Fibroblast of skin of right biceps (primary cell): ENCODE measurements at places on chromosomes 12 and 14.

GRCh38 chr14:101371799-101372793 is 189.2 kb upstream of the DIO3 start:
- DNase-seq, result no peak

GRCh38 chr12:89523393-89523792 is 1.2 kb downstream of the GALNT4 start:
- no peak for DNase-seq

GRCh38 chr12:12017135-12017581 is 53.6 kb upstream of the BCL2L14 start:
- DNase-seq, result peak; percentile 17

- DNase-seq, result no peak
Observed at GRCh38 chr14:73738518-73739173, 24.5 kb upstream of the PNMA1 start.

GRCh38 chr12:117036046-117036445 is 63.2 kb downstream of the TESC start:
- no peak for DNase-seq

GRCh38 chr14:33700052-33700451 is 250.8 kb downstream of the EGLN3 start:
- DNase-seq, result no peak

DNA sequence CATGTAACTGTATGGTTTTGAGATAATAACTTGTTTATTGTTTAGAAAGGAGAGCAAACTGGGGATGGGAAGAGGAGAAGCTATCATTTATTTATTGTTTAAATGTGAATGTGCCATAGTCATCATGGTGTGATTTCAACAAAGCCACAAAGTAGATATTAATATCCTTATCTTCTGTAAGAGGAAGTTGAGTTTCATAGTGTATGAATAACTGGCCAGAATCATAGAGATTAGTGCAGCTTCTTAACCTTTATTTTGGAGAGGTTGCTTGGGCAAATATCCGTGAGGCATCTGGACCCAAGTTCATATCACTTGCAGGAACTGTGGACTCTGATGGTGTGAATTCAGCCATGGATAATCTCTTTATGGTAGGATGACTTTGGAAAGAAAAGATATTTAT is 26.8 kb upstream of the LYZ start:
- DNase-seq, result no peak

- no peak for DNase-seq
Observed at GRCh38 chr14:21034707-21035106, at the start of gene RNASE13. Gene RNASE13 (minus strand): TSS chr14:21034807. CDS start chr14:21034288, 519 bp downstream.

DNA sequence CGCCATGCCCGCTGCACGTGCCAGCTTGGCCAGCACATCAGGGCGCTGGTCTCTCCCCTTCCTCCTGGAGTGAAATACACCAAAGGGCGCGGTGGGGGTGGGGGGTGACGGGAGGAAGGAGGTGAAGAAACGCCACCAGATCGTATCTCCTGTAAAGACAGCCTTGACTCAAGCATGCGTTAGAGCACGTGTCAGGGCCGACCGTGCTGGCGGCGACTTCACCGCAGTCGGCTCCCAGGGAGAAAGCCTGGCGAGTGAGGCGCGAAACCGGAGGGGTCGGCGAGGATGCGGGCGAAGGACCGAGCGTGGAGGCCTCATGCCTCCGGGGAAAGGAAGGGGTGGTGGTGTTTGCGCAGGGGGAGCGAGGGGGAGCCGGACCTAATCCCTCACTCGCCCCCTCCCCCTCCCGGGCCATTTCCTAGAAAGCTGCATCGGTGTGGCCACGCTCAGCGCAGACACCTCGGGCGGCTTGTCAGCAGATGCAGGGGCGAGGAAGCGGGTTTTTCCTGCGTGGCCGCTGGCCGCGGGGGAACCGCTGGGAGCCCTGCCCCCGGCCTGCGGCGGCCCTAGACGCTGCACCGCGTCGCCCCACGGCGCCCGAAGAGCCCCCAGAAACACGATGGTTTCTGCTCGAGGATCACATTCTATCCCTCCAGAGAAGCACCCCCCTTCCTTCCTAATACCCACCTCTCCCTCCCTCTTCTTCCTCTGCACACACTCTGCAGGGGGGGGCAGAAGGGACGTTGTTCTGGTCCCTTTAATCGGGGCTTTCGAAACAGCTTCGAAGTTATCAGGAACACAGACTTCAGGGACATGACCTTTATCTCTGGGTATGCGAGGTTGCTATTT is 914 bp upstream of the CCND2 start:
- DNase-seq, result no peak

GRCh38 chr14:56004786-56005185 is 113.4 kb upstream of the PELI2 start:
- peak; percentile 86 for DNase-seq

DNA sequence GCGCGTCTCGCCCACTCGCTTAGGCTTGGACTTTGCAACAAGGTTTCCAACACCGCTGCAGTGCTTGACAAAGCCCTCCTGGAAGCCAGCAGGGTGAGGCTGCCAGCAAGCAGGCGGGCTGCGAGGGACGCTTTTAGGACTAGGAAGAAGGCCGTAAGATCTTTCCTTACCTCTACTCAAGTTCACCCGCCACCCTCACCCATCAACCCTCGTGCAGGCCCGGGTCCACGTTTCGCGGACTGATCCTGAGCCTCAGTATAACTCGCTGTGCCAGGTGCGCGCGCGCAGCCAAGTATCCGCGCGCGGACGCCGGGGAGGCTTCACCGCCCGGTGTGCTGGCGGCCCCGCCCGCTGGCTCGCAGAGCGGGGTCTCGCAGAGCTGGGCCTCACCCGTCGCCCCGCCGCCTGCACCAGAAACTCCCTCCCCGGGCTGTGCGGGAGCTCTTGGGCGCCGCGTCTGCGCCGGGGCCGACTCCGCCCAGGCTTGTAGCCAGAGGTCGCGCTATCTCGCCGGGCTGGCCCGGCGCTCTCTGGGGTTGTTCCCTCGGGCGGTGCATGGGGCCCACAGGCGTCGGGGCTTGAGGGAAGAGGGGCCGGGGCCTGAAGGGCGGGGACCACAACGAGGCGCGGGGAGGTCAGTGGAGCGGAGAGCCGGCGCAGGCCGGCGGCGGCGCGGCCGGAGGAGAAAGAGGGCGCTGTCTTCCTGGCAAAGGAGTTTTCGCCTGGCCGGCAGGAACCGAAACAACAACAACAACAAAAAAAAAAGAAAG is 7.6 kb upstream of the SIX1 start:
- peak; percentile 70 for DNase-seq

- DNase-seq, result peak; percentile 51
Observed at GRCh38 chr12:28578361-28578760, 388.1 kb downstream of the CCDC91 start.

GRCh38 chr12:68119724-68120211 is 39.8 kb downstream of the IFNG start:
- no peak for DNase-seq

- peak; percentile 57 for DNase-seq
Observed at GRCh38 chr14:73728717-73729330, 14.6 kb upstream of the PNMA1 start.

- peak; percentile 28 for DNase-seq
Observed at GRCh38 chr12:92505254-92506231, 197.2 kb upstream of the PLEKHG7 start.

DNA sequence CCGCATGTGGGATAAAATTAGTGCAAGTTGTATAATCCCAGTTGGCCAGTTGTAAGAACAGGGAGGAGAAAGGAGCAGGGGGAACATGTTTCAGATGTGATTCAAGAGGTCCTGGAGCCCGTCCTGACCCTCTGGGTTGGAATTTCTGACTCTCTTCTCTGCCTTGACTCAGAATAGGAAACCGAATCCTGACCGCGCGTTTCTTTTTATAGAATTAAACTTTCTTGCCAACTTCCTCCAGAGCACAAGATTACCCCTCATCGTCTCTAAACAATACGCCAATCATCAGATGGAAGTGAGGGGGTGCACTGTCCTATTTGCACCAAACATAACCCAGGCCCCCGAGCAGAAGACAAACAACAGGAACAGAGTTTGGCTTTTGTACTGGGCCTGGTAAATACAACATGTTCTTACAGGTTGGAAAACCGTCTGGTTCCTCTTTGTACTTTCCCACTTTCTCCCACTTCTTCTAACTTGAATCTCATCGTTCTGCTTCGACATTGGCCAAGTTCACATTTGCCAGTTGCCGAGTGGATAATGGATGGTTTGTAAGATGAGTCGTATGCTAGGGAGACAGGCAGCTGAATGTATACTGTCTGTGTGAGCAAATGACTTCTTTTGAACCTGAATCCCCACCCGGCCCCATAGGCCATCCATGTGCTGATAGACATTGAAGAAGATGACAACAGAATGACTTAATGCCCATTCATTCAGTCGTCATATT is 42.6 kb upstream of the MED13L start:
- DNase-seq, result peak; percentile 99

GRCh38 chr12:3014641-3015040 is 55.4 kb downstream of the TEAD4 start:
- DNase-seq, result no peak

GRCh38 chr14:34562776-34563150 is 23.3 kb upstream of the EAPP start:
- no peak for DNase-seq

- DNase-seq, result peak; percentile 84
Observed at GRCh38 chr12:2233034-2233433, 180.2 kb downstream of the CACNA1C start.

DNA sequence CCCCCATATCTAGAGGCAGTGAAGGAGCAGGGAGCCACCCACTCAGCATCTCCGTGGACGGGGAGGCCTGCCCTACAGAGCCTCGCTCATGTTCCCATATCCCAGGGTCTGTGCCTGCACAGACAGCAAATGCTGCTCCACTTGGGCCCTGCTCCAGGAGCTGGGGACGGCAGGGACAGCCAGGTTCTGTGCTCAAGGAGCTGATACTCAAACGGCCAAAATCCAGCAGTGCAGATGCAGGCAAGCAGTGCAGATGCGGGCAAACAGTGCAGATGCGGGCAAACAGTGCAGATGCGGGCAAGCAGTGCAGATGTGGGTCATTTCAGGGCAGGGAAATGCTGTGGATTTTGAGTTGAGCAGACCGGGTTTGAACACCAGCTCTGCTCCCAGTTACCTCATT is 6.2 kb upstream of the SERPINA12 start:
- DNase-seq, result no peak

DNA sequence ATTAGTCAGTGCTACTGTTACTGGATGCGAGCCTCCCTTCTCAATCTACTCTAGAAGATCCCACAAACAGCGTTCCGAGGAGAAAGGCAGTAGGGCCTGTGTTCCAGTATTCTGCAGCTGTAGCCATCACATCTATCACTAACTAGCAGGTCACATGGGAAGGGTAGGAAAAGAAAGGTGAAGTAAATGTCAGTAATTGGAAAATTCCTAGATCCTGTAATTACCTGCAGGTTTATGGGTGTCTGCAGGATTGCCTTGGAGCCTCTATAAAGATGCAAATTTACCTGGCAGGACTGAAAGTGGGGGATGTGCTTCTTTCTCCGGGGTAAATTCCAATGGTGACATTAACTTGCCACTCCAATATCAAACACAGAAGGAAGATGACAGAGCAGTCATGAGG is 77.8 kb downstream of the FERMT2 start:
- DNase-seq, result no peak

- DNase-seq, result no peak
Observed at GRCh38 chr12:93413064-93413463, 28.7 kb downstream of the UBE2N start.

DNA sequence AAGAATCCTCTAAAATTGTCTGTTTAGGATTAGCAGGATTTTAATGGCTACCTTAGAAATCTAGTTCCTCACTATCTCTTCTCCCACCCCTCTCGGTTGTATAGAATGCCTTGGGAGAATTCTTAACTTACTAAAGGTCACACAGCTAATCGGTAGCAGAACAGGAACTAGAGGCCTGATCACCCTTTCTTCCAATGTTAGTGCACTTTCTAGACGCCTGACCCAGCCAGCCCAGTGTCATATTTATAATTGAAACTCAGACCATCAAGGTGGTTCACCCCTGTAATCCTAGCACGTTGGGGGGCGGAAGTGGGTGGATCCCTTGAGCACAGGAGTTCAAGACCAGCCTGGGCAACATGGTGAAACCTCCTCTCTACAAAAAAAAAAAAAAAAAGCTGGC is 1.7 kb downstream of the TIGAR start:
- DNase-seq, result no peak

GRCh38 chr12:52277486-52278245 is 3.2 kb downstream of the KRT86 start:
- no peak for DNase-seq

- DNase-seq, result peak; percentile 33
Observed at GRCh38 chr14:90319173-90319572, 12.6 kb downstream of the NRDE2 start.

- peak; percentile 15 for DNase-seq
Observed at GRCh38 chr12:57632073-57632957, 686 bp downstream of the B4GALNT1 start.

DNA sequence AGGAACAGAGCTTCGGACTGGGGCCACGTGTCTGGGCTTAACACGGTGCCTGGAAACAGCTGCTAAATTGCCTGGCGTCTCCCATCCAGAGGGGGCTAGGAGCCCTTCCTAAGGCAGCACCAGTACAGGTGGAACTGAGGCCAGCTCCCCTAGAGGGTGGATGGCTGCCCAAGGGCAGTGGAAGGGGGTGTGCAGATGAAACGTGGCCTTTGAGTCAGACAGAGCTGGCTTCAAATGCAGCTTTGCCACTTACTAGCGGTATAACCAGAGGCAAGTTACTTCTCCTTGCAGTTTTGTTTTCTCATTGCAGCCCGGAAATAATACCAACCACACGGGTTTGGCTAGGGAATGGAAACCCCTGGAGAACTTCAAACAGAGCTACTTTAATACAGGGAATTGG is 59.3 kb upstream of the SLC24A4 start:
- DNase-seq, result no peak

DNA sequence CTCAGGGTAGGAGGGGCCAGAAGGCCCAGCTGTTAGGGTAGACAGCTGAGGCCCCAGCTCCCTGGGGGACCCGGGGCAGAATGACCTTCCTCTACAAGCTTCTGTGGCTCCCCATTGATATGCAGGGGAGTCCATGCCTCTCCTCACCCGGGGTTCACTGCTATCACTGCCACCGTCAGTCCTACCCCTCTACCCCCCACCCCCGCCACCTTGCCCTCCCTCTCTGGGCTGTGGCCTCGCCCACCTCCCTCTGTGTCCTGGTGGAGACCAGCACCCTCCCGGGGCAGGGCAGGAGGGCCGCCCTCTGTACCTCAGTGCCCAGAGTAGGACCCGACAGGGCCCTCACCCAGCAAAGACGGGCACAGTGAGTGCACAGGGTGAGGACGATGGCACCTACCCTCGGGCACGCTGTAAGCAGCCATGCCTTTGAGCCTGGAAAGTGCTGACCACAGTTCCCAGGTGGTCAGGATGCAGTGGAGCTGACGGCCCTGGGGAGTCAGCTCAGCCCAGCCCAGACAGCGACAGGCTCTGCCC is 88.4 kb upstream of the SFSWAP start:
- no peak for DNase-seq

DNA sequence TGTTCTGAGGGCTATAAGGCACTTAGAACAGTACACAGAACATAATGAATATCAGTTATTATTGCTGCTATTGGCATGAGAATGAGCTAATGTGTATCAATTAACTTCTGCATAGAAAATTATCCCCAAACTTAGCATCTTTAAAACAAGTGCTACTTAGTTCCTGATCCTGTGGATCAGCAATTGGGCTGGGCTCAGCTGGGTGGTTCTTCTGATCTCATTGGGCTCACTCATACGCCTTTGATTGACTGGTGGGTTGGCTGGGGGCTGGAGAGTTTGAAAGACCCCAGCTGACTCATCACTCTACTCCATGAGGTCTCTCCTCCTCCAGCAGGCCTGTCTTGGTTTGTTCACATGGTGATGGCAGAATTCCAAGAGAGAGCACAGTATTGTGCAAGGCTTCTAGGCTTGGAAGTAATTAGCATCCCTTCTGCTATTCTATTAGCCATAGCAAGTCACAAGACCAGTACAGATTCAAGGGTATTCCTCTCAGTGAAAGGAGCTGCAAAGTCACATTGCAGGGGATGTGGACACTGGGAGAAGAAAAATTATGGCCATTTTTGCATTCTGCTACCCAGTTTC is 27.2 kb upstream of the HSPB8 start:
- DNase-seq, result no peak
